GF-D8 (cell line): ENCODE measurements at places on chromosomes 4 and X.

GRCh38 chr4:4681653-4682052, 139.8 kb upstream of the STX18 start:
- DNase-seq = no peak

GRCh38 chr4:83618991-83619645, 83.2 kb downstream of the GPAT3 start:
- peak; percentile 61 for DNase-seq

DNA sequence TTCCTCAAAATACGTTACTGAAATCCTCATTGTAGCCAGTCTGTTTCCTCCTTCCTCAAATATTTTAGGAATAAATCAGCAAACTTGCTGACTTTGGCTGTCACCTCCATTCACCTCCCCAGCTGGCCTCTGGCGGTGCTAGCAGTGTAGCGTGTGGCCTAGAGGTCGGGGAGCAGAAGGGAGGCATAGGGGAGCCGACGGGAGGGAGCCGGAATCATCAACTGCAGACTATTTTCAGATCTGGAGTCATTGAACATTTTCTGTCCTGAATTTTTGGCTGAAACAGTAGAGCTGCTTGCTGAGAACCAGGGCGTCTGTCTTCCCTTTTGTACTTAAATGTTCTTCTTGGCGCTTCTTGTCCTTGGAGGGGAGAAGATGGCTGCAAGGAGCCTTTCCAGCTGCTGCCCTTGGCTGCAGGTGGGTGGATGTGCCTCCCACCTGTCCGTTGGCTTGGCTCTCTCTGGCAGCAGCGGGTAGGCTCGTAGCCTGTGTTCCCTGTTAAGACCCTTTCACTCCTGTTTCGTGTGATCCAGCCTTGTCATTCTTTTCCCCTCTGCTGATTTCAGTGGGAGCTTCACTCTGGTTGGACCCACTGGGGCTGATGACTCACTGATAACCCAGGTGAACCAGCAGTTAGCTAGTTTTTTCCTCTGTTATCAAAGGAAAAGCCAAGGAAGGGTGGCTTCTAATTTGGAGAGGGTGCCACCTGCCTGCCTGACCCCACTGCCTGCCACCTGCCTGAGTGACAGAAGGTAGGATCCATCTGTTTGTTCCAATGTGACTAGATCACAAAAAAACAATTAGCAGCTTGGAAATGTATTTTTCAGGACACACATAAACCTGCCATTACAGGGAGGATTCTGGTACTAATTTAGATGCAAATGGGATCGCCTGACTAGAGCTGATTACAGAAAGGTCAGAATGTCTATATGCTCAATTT, 135.9 kb downstream of the GATB start:
- no peak for DNase-seq

GRCh38 chr4:39514888-39515401, 12.3 kb downstream of the UGDH start:
- no peak for DNase-seq

DNA sequence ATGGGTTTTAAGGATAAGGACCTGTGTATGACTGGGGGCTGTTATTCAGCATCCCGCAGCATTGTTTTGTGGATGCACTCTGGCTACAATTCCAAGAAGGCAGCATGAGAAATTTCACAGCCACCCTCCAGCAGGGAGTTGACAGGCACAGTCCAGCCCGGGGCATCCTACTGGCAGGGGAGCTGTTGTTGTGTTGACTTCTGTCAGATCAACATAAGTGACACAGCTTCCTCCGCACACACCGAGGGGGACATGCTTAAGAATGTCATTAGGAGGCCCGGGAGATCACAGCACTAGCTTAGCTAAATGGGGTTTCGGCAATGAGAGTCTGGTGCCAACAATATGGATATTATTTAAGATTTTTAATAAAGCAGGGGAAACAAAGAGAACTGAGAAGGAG, 326.5 kb downstream of the ASMT start:
- no peak for DNase-seq

DNA sequence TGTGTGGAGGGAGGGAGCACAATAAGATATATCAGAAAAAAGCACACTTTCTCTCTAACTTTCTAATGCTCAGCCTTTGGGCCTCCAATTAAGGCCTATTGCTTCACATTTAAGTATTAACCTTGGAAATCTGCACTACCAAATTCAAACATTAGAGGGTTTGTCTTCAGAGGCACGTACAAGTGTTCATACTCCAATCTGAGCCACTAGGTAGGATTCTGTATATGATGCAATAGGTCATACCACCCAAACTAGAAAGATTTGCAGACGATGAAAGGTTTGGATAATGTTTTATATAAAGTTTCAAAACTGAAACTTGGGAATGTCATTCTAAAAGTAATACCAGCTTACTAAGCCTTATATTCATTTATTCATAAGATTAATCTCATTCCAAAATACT, 106.4 kb downstream of the MID1 start:
- no peak for DNase-seq

DNA sequence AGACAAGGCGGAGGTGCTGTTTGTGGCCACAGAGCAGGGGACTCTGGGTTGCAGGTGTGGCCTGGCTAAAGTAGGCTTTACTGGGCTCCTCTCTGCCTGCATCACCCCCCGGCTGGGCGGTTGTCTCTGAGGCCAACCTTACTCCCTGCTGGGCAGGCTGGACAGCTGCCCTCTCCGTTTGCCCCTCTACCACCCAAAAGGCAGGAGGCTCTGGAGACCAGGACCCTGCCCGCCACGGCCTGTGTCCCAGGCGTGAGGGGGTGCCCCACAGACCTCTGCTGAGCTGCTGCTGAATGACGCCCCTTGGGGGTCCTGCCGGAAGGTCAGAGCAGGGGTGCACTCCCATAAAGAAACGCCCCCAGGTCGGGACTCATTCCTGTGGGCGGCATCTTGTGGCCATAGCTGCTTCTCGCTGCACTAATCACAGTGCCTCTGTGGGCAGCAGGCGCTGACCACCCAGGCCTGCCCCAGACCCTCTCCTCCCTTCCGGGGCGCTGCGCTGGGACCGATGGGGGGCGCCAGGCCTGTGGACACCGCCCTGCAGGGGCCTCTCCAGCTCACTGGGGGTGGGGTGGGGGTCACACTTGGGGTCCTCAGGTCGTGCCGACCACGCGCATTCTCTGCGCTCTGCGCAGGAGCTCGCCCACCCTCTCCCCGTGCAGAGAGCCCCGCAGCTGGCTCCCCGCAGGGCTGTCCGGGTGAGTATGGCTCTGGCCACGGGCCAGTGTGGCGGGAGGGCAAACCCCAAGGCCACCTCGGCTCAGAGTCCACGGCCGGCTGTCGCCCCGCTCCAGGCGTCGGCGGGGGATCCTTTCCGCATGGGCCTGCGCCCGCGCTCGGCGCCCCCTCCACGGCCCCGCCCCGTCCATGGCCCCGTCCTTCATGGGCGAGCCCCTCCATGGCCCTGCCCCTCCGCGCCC, 920 bp downstream of the HTT-AS start:
- DNase-seq = no peak

- DNase-seq = no peak
Measured at GRCh38 chr4:26406346-26406975, 83.8 kb downstream of the CCKAR start.

DNA sequence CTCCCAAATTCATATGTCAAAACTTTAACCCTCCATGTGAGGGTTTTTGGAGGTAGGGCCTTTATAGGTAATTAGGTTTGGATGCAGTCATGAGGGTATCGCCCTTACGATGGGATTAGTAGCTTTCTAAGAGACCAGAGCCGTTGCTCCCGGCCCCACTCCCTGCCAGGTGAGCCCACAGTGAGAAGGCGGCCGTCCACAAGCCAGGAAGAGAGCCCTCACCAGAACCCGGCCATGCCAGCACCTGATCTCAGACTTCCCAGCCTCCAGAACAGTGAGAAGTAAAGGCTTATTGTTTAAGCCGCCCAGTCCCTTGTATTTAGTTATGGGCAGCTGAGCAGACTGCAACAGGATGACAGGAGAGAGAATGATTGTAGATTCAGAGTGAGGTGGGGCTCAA, 40.8 kb downstream of the DCTD start:
- DNase-seq = no peak

GRCh38 chr4:51851090-51851936, 8.4 kb downstream of the DCUN1D4 start:
- DNase-seq = no peak

GRCh38 chr4:156146571-156146970, 192.9 kb upstream of the CTSO start:
- DNase-seq = no peak

GRCh38 chr4:53016099-53016820, 154.1 kb downstream of the RASL11B start:
- DNase-seq = no peak

DNA sequence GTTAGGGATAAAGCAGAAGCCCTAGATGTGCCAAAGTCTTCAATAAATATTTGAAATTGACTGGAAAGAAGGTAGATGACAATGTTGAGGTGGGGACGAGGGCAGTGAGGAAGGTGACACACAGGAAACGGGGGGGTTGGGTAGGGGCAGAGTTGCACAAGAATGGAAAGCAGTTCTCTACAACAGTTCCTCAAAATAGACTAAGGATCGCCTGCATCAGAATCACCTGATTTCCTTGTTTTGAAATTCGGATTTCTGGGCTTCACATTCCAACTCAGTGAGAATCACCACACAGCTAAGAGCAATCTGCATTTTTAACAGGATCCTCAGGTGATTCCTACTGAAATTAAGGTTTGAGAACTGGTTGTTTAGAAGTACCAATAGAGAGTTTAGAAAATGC, 70.6 kb downstream of the ARFIP1 start:
- peak; percentile 76 for DNase-seq

- DNase-seq = no peak
Measured at GRCh38 chr4:181388061-181388460, 855.1 kb upstream of the TENM3 start.

DNA sequence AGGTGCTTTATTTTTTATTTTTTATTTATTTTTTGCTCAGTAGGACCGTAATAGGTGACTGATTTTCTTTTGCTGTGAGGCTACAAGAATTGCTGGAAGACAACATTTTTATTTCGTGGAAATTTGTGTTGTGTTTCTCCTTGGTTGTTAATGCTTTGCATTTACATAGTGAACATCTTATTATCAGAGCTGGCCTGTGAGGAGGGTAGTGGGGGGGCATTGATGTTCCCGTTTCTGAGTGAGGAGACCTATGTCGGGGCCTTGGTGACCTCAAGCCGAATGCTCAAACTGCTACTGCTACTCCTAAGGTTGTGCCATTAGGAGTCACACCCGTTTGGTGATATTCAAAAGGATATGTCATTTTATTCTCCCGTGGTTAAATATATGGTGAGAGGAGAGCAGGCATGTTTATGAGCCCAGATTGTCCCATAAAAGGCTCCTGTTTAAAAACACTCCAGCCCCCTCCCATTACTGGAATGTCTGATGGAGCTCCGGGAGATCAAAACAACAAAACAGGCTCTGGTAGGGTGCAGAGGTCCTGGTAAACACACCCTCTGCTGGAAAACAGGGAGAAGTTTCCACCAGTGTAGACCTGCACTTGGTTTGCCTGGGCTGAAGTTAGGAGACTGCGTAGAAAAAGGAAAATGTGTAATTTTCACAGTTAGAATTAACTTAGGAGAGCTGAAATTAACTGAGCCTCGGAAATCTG, 5.6 kb downstream of the PDGFRA start:
- no peak for DNase-seq

- no peak for DNase-seq
Measured at GRCh38 chrX:112779139-112779538, 61.5 kb downstream of the AMOT start.

DNA sequence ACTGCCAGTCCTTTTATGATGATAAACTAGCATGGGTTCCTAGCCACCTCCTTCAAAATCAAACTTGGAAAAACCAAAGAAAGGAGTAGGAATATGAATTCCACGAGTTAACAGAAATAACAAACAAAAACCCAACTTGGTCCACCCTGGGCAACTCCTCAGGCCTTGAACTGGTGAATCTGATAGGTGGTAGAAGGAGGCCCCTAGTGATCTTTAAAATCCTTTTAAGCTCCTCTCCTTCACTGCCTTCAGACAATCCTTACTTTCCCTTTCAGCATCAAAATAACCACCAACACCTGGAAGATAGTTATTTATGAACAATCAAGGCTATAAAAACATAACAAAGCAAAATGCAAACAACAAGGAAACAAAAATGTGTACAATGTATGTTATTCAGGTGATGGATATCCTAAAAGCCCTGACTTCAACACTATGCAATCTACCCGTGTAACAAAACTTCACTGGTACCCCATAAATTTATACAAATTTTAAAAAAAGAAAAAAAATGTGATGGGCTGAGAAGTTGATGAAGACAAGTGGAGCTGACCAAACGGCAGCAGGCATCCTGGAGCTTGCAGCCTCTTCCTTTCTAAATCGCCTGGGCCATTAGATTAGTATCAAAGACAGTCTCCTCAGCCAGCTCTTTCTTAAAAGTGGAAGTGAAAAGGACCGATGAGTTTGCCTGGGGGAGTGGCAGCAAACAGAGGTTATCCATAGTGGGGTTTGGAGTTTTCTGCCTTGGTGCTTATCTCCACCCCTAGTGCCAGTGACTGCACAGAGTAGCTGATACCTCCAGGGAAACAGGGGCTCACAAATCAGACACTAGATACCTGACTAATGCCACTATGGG, 179.6 kb downstream of the TMA16 start:
- DNase-seq = no peak

DNA sequence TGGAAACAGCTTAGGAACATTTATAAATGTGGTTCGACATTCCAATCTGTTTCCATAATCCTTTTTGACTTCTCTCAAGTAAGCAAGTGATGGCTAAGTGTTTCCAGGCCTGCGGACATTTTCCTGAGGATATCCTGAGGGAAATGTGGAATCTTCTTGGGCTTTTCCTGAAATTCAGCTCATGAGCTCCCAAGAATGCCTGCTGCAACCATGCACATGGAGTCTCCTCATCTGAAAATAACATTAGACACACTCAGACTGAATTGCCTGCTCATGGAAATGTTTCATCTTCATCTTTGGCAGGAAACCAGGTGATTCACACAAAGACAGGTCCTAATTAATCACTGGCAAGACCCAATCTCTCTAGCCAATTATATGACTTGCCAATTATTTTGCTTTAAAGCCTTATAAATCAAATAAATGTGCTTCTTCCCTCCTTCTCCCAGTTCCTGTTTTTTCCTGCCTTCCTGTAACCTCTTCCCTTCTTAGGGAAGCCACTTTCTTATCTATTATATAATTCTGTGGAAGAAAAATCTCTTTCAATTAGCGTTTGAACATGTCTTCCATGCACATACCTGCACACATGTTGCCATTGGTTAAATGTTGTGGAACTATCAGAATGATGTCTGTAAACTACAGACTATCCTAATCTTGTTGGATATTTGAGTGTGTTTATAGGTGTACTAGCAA, 104.6 kb upstream of the MXRA5 start:
- DNase-seq = no peak

DNA sequence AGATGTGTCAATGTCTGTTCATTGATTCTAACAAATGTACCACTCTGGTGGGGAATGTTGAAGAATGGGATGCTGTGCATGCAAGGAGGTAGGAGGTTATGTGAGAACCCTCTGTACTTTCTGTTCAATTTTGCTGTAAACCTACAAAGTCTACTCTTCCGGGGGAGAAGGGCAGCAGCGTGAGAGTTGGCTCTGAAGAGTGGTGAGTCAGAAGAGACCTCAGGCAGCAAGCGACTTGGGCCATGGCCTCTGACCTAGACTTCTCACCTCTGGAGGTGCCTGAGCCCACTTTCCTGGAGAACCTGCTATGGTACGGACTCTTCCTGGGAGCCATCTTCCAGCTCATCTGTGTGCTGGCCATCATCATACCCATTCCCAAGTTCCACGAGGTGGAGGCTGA, 26.7 kb downstream of the MANBA start:
- DNase-seq = no peak
